ENCODE measurements at places on chromosomes 12 and 14.

DNA sequence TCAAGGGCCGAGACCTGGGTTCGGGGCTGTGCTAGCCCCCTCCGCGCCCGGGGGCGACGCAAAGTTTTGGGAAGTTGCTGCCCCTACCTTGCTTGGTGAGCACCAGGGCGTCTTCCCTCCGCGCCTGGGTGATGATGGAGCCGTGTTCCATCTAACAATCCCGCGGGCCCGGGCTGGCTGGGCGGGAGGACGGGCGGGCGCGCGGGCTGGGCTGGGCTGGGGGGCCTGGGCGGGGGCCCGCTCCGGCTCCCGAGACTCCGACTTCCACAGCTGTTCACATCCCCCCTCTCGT lies 298 bp downstream of the CTDSP2 start:
- DNase-seq = no peak

- no peak for DNase-seq
These were observed 5.2 kb upstream of the LRP1-AS start for GRCh38 chr12:57152639-57153038.

GRCh38 chr12:67457778-67458665 lies 188.9 kb downstream of the CAND1 start:
- DNase-seq = no peak

DNA sequence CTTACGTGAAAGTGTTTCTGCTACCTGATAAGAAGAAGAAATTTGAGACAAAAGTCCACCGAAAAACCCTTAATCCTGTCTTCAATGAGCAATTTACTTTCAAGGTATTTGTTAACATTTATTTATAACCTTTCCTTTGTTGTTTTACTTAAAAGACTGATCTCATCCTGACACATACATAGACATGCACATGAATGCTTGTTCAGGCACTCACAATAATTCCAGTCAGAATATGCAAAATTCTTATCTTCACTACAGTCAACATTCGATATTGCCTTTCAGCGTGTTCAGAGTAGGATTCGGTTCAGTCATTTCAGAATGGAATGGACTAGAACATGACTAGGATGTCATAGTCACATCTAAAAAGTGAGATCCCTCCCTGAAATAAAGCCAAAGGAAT lies 394.6 kb downstream of the PAWR start:
- DNase-seq = no peak

DNA sequence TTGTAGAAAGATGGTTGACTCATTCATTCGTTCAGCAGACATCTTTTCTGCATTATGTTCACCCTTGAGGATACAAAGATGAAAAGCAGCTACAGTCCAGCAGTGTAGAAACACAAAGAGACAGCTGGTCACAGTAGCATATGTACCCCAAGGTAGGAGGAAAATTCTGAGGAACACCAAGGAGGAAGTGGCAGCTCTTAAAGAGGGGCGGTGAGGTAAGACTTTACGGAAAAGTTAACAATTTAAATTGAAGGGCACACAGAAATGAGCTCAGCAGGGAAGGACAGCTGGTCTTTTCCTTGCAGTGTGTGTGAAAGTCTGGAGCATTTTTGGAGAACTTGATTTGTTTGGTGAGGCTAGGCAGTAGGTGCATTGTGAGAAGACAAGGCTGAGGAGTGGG lies 3.5 kb downstream of the SLC35E3 start:
- DNase-seq = no peak

DNA sequence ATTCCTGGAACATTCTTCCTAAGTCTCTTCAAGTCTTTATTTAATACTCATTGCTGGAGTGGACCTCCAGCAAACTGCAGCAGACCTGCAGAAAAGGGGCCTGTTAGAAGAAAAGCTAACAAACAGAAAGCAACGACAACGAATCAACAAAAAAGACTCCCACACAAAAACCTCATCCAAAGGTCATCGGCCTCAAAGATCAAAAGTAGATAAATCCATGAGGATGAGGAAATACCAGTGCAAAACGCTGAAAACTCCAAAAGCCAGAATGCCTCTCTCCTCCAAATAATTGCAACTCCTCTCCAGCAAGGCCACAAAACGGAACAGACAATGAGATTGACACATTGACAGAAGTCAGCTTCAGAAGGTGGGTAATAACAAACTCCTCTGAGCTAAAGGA lies 472.2 kb downstream of the C12orf50 start:
- no peak for DNase-seq

DNA sequence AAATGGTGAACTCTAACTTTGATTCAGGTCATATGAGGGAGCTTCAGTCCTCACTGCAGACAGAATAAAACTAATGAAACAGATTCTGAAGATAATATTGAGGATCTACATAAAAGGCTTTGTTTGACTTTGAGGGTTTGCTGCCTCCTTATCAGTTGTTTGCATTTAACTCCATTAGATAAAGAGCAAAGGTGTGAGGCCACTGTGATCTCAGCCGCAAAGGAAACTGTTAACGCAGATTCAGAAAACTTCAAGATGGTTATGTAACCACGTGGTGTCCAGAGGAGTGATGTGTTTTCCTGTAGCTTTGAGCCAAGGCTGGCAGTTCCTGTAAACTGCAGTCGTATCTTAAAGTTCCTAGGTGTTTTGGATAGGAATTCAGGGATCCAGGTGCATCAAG lies 67.8 kb downstream of the METTL25 start:
- DNase-seq = no peak

GRCh38 chr12:28973491-28973890 lies 175.6 kb upstream of the FAR2 start:
- DNase-seq = no peak
